ENCODE measurements at places on chromosomes 4 and X. TPM values are rescaled to one million over a fixed set of nuclear protein-coding genes. Genes with fewer than 3 reads are reported as not detected.

STOX2 gene
- 1.1 TPM for total RNA-seq

PNCK gene
- 0.33 TPM for total RNA-seq

HPF1 gene
- 26.5 TPM for total RNA-seq

BST1 gene
- 54.9 TPM for total RNA-seq

SUPT20HL2 gene
- not detected for total RNA-seq

MTTP gene
- total RNA-seq, result 0.25 TPM

NAA15 gene
- 46.5 TPM for total RNA-seq

DCAF8L2 gene
- total RNA-seq, result not detected

P2RY8 gene
- total RNA-seq, result not detected

BRS3 gene
- not detected for total RNA-seq

PAGE1 gene
- total RNA-seq, result not detected

Measured in fibroblast of the aortic adventitia (primary cell).